ENCODE measurements at places on chromosomes 13 and 19.

- DNase-seq, result no peak
Observed at GRCh38 chr13:108768035-108768434, 138.6 kb downstream of the MYO16 start.

DNA sequence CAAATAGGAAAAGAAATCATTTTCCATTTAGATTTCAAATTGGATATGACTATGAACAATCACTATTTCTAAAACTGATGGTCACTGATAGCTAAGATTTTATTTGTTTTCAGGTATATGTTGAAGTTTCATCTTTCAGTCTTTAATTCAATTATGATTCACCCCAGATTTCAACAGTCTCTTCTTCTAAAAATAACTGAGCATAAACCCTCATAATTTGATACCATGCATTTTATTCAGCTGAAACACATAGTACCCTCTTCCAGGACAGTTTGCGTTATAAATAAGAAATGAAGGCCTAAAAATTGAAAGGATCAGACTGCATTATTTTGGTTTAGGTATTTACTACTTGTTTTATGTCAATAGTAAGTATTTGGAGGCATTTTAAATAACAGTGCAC, 428.5 kb upstream of the NBEA start:
- no peak for DNase-seq

GRCh38 chr13:74070513-74070912, 63.7 kb downstream of the KLF12 start:
- no peak for DNase-seq

DNA sequence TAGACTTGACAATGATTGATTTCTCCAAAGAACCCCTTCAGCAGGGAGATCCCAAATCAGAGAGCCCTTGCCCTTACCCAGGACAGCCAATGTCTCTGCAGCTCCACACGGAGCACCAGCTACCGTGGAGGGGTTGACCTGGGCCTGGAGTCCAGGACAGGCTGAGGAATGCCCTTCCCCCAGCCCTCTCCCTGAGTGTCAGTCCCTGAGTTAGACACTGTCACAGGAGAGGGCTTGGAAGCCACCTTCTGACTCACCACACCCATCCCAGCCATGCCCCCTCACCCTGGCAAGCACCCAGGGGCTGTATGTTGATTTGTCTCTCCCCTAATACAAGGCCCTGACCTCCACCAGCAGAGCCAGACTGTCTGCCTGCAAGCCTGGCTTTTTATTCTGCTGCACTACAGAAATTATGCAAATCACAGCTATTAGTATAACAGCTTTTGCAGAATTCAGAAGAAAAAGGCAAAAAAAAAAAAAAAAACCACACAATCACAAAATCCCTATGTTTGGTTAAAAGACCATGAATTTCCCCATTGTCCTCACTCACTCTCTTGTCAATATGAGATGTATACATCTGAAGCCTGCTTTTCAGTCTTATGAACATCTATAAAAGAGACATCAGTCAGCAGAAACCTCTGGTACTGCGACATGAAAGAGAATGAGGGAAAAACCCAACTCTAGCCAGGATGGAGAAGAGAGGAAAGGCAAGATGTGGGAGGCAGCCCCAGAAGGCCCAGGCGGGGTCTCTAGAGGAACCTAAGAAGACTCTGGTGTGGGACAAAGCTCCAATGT, 240.7 kb downstream of the UQCRFS1 start:
- DNase-seq, result no peak

GRCh38 chr13:110354123-110354627, 47.1 kb downstream of the COL4A2 start:
- no peak for DNase-seq

- no peak for DNase-seq
Observed at GRCh38 chr13:45482571-45483173, 17.9 kb downstream of the COG3 start.

DNA sequence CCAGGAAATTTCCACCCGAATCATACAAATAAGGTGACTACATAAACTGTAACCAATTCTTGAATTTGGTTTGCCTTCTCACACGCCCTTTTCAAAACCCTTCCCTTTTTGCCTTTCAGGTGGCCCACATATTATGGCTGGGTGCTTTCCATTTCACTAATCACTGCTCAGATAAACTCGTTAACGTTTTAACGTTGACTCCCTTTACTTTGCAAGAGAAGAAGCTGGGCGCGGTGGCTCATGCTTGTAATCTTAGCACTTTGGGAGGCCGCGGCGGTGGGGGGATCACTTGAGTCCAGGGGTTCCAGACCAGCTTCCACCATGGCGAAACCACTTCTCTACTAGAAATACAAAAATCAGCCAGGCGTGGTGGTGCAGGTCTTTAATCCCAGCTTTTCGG, 19.8 kb upstream of the ZNF91 start:
- no peak for DNase-seq

Measured in T-helper 2 cell (primary cell).